Stimulated activated CD8-positive, alpha-beta memory T cell treated with anti-CD3 and anti-CD28 coated beads, Interleukin-15, amount 100 ng/mL, for 24 hours (primary cell): ENCODE measurements at places on chromosomes 4 and X.

DNA sequence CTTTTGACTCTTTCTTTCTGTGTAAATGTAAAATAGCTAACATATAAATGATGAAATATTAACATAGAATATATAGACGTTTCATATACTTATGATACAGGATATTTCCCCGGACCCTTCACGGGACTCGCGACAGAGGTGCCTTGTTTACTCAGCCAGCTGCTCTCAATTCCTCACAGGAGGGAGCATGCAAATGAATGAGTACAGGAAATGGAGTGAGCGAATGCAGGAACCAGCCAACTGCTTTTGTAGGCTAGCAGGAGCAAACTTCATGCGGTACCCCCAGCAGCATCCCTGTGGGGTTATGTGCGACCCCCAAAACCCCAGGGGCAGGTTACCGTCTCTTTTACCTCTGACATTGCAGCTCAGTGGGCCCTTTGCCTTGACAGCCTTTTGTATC is 110.3 kb upstream of the PDHA2 start:
- no peak for DNase-seq

DNA sequence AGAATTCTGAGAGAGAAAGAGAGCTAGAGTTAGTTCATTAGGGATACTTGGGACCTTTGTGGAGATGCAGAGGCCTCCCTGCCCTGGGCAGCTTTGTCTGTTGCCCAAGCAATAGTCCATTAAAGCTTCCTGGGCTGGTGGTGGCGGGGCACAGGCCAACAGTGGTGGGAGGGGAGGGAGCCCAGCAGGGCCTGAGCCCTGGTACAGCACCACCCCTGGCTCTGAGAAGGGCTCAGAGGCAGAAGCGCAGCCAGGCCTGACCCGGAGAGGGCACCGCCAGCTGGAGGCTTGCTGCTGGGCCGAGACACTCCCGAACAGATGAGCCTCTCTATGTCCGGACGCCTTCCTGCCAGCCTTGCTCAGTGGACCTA is 65.3 kb downstream of the EFNB1 start:
- no peak for DNase-seq

GRCh38 chrX:135484641-135485289 is 35.7 kb upstream of the INTS6L start:
- DNase-seq, result no peak

DNA sequence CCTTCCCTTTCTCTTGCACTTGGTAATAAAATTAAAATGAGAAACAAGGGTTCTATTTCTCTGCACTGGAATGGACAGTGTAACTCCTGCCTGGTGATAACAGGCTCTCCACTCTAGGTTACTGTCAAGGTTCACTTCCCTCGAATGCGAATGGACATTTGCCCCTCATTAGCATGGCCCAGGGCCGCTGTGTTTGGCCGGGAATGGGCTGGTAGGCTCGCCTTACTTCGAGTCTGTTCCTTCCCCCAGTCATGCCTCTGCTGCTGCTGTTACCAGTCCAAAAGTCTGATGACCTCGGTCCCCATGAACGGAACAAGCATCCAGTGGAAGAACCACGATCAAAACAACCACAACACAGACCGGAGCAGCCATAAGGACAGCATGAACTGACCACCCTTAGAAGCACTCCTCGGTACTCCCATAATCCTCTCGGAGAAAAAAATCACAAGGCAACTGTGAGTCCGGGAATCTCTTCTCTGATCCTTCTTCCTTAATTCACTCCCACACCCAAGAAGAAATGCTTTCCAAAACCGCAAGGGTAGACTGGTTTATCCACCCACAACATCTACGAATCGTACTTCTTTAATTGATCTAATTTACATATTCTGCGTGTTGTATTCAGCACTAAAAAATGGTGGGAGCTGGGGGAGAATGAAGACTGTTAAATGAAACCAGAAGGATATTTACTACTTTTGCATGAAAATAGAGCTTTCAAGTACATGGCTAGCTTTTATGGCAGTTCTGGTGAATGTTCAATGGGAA is 61.5 kb downstream of the EDNRA start:
- no peak for DNase-seq

DNA sequence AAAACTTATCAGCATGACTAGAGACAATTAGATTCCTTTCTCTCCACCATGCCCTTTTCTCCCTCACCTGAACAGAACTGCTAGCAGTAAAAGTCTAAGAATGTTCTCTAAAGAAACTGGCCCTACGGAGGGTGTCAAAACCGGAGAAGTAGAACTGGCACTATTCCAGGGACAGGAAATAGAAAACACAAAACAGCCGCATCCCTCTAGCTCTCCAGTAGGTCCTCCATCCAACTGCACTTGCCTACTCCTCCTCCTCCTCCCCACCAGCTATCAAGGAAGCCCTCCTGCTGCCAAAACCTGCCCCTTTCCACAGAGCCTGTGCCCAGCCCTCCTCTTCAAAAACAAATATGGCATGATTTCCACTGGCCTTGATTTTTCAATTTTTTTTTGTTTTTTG is 28.4 kb downstream of the FUNDC1 start:
- no peak for DNase-seq
